GOT3 (cell line): ENCODE measurements at places on chromosomes 13 and 19.
A peak's percentile ranks its signal among the peaks of the same experiment; 100 is the strongest.

DNA sequence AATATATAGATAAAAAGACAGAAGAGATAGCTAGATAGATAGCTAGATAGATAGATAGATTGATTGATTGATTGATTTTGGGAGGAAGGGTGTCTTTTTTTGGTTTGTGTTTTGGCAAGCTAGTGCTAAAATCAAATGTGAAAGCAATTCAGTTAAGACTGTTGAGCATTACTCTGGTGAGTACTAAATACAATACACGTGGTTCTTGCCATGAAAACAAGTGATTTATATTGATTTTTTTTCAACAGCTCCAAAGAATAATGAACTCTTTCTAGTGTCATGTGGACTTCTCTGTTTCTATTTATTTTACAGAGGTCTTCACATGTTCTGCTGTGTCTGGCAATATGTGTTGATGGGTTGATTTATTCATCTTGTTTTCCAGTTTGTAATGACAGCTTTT lies 172.0 kb downstream of the POU4F1 start:
- no peak for DNase-seq

DNA sequence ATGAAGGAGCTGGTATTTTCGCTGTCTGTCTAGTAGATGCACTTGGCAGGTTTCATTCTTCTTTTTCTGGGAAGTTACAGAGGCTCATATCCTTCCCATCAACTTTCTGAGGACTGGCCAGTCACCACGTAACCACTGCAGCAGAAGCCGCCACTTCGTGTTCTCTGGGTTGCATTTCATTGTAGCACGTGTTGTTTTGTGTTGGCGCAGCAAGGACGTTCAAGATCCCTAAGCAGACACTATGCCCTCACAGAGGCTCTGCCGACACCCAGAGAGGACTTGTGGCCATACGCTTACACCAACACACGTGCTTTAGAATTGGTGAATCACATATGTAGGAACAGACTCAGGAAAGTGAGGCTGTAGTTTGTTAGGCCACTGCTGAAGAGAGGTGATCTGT lies 42.2 kb upstream of the TEX29 start:
- no peak for DNase-seq

GRCh38 chr13:43134868-43135267 lies 111.5 kb downstream of the DNAJC15 start:
- DNase-seq = no peak

GRCh38 chr13:107299717-107300116 lies 731.8 kb upstream of the ARGLU1 start:
- no peak for DNase-seq

GRCh38 chr19:54203151-54203611 lies 2.5 kb downstream of the RPS9 start:
- no peak for DNase-seq

GRCh38 chr19:40128991-40129390 lies 38.2 kb upstream of the ZNF780A start:
- DNase-seq = no peak

DNA sequence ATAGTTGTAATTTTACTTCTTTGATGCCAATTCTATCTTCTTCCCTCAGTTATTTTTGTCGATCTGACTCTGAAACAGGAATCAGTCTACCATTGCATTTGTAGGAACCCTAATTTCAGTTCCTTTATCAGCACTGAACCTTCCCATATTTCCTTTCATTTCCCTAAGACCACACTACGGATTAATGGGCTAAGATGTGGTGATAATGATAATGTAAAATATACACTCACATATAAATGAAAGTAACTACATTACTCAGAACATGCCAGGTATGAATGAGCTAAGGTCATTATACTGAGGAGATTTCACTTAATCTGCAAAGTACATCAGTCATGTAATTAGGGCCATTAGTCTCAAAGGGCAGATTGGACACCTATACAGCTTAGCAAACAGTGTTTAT lies 60.2 kb upstream of the RFC3 start:
- DNase-seq = no peak

DNA sequence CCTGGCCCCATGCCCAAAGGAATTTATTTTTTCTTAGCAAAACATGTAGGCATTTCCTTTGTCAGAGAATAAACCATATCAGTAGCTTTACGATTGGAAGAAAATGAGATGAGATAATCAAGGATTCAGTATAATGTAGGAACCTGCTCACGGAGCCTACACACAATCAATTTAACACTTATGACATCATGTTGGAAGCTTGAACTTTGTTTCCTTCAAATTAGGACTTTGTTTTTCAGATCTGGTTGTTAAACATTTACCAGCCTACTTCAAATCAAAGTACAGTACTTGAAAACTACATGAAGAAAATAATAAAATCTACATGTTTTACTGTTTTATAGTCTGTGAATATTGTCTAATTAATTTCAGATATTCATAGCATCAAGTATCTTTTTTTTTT lies 639.0 kb upstream of the ATXN8OS start:
- DNase-seq = no peak

- no peak for DNase-seq
These were observed 17.5 kb downstream of the FUZ start for GRCh38 chr19:49795615-49796014.

DNA sequence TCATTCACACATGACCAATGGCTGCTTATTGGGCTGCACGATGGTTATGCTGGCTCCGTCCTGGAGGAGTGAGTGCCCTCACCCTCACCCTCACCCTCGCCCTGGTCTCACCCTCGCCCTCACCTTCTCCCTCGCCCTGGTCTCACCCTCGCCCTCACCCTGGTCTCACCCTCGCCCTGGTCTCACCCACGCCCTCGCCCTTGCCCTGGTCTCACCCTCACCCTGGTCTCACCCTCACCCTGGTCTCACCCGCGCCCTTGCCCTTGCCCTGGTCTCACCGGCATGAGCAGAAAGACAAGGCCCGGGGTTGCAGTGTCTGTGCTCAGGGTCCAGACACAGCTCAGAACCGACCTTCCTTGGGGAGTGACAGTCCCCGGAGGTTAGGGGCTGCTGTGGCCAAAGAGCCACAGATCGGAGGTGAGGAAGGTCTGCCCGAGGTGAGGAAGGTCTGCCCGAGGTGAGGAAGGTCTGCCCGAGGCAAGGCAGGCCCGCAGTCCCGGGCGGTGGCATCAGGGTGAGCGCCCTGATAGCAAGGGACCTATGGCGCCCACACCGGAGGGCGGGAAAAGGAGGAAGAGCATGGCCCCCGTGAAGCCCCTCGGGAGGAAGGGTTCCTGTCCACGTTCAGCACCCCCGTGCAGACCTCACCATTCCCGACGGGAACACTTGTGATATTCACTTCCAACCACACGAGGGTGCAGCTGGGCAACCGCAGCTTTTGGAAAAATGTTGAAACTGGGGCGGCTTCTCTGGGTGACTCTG lies 65.6 kb downstream of the MCF2L start:
- DNase-seq = peak; percentile 11

DNA sequence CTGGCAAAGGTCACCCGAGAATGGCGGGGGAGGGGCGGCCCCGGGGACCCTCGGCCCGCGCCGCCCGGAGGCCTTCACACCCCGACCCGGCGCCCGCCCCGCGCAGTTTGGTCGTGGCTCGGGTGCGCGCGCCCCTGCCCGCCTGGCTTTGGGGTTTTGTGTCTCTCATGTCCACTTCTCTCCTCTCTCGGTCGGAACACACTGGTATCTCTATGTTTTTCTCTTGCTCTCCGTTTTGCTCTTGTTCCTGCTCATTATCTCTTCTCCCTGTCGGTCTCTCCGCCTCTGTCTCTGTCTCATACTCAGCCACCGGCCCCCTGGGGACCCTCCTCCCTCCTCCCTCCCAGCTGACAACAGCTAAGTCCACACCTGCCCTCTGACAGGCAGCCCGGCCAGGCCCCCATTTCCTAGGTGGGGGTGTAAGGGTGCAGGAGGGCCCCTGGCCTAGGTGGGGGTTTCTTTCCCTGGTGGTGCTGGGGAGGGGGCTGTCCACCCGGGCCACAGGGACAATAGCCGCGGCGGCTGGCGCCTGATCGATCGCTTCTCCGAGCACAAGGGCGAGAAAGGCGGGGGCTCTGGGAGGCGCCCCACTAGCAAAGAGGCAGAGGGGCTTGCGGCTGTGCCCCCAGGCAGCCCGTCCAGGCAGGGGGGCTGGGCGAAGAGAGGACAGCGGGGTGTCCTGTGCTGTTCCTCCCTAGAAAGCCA lies 2.3 kb downstream of the ONECUT3 start:
- DNase-seq = no peak

- no peak for DNase-seq
These were observed 55.5 kb downstream of the EDNRB start for GRCh38 chr13:77863144-77863543.

- no peak for DNase-seq
These were observed 2.3 kb downstream of the SOX1 start for GRCh38 chr13:112069061-112069844.

DNA sequence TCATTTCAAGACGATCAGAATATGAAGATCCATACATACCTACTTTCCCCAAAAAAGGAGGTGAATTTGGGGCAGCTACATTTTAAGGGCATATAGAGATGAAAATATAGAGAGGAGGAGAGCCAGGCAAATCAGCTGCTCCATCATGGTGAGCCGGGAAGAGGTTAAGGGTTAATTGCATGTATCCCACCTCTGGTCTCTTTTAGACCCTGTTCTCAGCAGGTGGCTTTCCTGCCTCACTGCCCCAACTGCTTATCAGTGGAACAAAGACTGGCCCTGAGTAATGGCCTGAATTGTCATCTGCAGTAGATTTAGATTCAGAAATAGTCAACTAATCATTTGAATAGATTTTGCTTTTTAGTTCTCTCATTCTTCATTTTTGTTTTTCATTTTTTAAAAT lies 206.6 kb downstream of the SPRY2 start:
- DNase-seq = no peak

DNA sequence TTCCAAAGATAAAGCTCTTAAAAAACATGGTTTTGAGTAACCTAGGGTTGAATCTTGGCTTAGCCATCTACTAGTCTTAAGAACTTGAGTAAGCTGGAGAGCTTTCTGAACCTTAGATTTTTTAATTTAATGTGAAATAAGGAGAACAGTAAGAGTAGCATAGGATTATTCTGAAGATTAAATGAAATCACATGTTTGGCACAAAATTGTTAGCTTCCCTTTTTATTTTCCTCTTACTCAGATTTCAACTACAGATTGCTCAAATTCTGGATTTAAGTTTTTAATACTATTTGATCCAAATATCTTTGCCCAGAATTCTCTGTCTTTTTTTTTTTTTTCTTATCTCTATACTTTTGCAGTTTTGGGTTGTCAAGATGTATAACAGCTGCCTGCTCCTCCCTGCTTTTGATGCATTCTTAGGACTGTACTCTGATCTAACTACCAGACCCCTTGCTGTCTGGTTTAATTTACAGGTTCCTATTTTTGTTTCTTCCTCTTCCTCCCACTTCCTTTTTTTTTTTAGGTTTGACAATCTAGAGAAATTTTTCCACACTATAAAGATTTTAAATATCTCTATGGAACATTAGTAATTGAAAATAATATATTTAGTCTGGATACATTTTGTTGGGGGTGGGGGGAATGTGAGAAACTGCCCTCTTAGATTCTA lies 12.3 kb downstream of the POMP start:
- DNase-seq = no peak

DNA sequence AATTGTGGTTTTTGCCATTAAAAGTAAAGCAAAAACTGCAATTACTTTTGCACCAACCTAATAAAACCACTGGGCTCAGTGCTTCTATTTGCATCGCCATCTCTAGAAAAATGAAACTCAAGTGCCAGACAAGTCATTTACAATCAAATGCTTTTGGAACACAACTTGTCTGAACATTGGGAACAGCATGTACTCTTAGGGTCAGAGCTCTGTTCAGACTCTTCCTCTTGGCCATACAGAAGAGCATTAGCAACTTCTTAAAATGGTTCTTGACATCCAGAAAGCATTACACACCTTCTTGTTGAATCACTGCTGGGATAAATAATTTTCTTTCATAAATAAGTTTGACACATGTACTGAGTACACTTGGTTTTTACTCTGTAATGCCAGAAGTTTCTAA lies 272.5 kb downstream of the DCLK1 start:
- no peak for DNase-seq

DNA sequence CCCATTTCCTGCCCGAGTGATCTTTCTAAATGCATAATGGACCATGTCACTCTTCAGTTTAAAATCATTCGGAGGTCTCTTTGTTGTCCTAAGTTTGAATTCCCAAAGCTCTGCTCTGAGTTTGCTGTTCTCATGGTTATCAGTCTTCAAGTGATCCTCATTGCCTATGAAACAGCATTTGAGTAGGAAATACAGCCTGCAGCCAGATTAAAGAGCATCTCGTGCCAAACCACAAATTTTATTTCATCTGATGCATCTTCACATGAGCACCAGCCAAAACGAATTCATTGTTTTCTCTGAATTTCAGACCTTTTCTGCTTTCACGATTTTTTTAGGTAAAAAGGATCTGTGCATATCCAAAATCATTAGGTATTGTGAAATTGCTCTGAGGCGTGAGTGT lies 299.6 kb downstream of the TDRD3 start:
- DNase-seq = no peak

DNA sequence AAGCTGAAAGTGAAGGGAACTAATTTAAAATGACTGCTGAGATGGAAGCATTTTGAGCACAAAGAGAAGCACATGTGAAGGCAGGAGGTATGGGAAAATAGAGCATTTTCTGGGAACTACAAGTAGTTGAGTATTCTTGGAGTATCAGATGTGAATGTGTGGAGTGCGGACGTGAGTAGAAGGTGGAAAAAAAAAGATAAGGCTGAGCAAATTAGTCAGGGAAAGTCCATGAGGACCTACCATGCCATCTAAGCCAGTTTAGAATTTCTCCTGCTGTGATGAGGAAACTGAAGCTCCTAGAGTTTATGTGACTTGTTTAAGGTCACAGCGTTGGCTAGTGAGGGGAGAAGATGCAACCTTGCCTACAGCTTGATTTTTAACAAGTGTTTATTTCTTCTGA lies 578.1 kb upstream of the MIR17HG start:
- DNase-seq = no peak

- no peak for DNase-seq
These were observed 253.8 kb downstream of the DACH1 start for GRCh38 chr13:71613066-71613745.
